H9 (cell line): ENCODE measurements at places on chromosomes 11 and 22. TPM values are rescaled to one million over a fixed set of nuclear protein-coding genes. Genes with fewer than 3 reads are reported as not detected.

GRCh38 chr11:19805827-19806226 lies 93.2 kb downstream of the NAV2 start:
- H3K4me3 ChIP-seq, result no peak overlapping the region
- no peak overlapping the region for H3K27ac ChIP-seq
- no peaks in the 10 kb centered on the region for H3K27me3 ChIP-seq
- H3K4me1 ChIP-seq, result peaks cover 30% of the 10 kb centered on the region

GRCh38 chr11:1927026-1927847 lies 7.7 kb downstream of the TNNT3 start:
- DNase-seq, result no peak
- no peaks in the 10 kb centered on the region for H3K4me1 ChIP-seq
- no peaks in the 10 kb centered on the region for H3K27me3 ChIP-seq
- no peak overlapping the region for H3K4me3 ChIP-seq
- H3K27ac ChIP-seq, result no peak overlapping the region
- no peaks in the 10 kb centered on the region for H3K36me3 ChIP-seq

DNA sequence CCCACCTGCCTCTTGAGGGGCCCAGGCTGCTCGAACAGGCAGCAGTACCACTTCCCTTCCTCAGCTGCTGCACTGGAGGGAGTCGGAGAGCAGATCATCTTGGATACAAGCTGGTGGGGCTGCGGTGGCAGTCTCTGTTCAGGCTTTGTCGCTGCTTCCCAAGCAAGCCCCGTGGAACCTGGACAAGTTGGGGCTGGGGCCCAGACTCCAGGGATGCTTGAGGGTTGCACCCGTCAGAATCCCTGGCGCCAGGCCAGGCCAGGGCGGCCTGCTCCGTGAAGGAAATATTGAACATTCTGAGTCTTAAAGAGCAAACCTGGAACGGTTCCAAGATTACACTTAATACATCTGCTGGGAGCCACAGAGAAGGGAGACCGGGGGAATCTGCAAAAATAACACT lies 310.1 kb upstream of the SORL1-AS1 start:
- peak; percentile 43 for DNase-seq
- H3K36me3 ChIP-seq, result no peaks in the 10 kb centered on the region; the same call in 2 of the 3 replicates
- no peak overlapping the region for H3K27ac ChIP-seq
- H3K27me3 ChIP-seq, result peaks cover 3% of the 10 kb centered on the region
- no peaks in the 10 kb centered on the region for H3K4me1 ChIP-seq

ZNF214 gene
- total RNA-seq, result 4.0 and 5.0 TPM in 2 replicates

GRCh38 chr11:85029964-85030363 lies 597.2 kb downstream of the DLG2 start:
- no peaks in the 10 kb centered on the region for H3K4me1 ChIP-seq
- H3K36me3 ChIP-seq, result no peaks in the 10 kb centered on the region
- H3K27me3 ChIP-seq, result no peaks in the 10 kb centered on the region
- no peak overlapping the region for H3K4me3 ChIP-seq
- DNase-seq, result no peak

KLHL35 gene
- total RNA-seq, result 0.72 and 0.83 TPM in 2 replicates

DNA sequence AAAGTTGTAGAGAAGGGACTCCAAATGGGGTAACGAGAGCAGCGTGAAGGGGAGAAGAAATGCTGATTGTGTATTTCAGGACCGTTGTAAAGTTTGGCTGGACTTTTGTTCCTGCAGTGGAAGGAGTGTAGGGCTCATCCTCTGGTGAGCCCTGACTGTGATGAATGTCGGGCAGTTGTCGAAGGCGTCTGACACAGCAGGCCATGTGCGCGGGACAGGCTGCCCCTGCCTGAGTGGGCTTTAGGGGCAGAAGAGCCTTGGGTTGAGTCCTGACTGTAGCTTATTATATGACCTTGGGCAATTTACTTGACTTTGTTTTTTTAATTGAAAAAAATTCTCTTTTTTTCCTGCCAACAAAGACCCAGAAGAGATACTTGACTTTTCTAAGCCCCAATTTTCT lies 3.1 kb downstream of the TRMU start:
- no peaks in the 10 kb centered on the region; the same call in 1 of the 2 replicates for H3K4me1 ChIP-seq
- H3K36me3 ChIP-seq, result peaks cover 42% of the 10 kb centered on the region
- DNase-seq, result no peak
- no peak overlapping the region for H3K27ac ChIP-seq

GRCh38 chr11:105081412-105082150 lies 36.4 kb upstream of the CARD16 start:
- H3K27ac ChIP-seq, result no peak overlapping the region
- H3K4me3 ChIP-seq, result no peak overlapping the region
- H3K27me3 ChIP-seq, result no peaks in the 10 kb centered on the region
- peak; percentile 28 for DNase-seq

GLYAT gene
- total RNA-seq, result not detected in 2 replicates
